Suprapubic skin (tissue), 4 donors: ENCODE measurements at places on chromosomes 1 and 21. TPM values are rescaled to one million over a fixed set of nuclear protein-coding genes. Genes with fewer than 3 reads are reported as not detected.

Gene IL10
- total RNA-seq = 0.49 TPM

Gene FCGR2B
- total RNA-seq = 5.6 TPM

Gene SERPINC1
- total RNA-seq = not detected

Gene KCNA10
- total RNA-seq = not detected

Gene MROH7
- 2.0 TPM for total RNA-seq

Gene SFN
- total RNA-seq = 813 TPM

Gene PERM1
- 0.93 TPM for total RNA-seq

Gene FABP3
- 2.4 TPM for total RNA-seq

Gene SOX13
- total RNA-seq = 14.7 TPM

GRCh38 chr1:192588546-192588945 is 13.0 kb downstream of the RGS1 start:
- DNase-seq = no peak

GRCh38 chr1:110502402-110503151 is 16.4 kb downstream of the KCNA10 start:
- no peak for DNase-seq

GRCh38 chr1:67285780-67286488 is 21.7 kb upstream of the IL12RB2 start:
- no peak for DNase-seq

DNA sequence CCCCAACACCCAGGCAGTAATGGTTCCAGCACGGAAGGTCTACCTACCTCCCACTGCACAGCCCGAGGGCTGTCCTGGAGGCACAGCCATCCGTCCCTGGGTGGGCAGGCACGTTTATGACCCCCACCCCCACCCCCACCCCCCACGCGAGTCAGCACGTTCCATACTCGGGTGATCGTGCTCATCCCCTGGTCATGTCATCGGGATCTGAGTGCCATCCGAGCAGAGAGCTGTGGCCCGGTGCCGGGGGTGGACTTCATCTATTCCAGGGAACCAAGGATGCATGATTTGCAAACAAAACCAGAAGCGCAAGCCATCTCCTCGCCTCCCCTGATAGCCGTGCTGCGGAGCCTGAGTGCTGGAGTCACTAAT is 1.1 kb downstream of the TSPEAR start:
- DNase-seq = no peak

GRCh38 chr1:237685551-237685950 is 205.2 kb downstream of the ZP4 start:
- no peak for DNase-seq

DNA sequence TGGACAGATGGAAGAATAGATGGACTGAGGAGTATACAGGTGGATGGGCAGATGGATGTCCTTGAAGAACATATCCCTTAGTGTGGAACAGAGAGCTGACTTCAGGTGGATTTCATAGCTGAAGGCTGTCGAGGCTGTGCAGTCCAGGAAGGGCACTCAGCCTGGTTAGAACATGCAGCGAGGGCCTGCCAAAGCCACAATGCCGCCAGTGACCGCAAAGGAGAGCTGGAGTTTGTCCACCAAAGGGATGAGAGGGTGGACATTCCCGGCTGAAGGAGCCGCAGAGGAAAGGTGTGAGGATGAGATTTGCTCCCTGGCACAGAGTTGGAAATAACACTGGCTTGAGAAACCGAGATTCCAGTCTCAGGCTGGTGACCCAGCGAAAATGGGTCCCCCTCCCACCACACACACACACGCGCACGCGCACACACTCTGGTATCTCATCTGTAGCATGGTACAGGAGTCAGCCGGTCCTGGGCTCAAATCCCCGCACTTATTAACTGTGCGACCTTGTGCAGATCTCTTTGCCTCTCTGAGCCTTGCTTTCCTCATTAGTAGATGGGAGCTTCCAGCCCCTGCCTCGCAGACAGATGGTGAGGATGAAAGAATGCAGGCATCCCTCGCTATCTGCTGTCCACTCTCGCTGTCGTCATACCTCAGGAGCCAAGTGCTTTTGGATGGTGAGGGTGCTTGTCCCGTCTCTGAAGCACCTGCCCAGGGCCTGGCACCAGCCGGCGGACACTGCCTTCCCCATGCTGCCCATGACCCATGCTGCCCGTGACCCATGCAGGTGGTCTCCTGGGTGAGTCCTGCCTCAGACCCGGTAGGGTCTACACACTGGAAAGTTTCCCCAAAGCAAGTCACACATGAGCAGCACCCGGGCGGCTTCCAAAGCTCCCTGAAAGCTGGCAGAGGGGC is 26.8 kb upstream of the EFHD2 start:
- no peak for DNase-seq

GRCh38 chr1:145751491-145752037 is 32.3 kb downstream of the CD160 start:
- no peak for DNase-seq

DNA sequence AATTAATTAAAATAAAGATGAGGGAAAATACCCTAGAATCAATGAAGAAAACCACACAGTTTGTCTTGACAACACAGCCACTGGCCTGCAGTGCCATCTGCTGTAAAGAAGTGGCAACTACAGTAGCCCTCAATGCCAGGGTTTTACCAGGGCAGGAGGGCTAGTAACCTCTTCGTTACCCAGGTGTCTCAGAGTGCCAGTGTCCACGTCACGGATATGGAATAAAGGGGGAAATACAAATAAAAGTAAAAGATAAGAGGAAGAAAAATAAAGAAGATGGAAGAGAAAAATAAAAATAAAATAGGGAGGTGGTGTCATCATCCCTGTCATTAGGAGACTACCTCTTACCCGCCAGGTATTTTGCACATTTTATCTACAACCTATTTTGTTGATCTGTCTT is 14.2 kb upstream of the SLC44A3 start:
- DNase-seq = no peak

- no peak for DNase-seq
Measured at GRCh38 chr1:218259800-218260199, 25.3 kb upstream of the RRP15 start.

DNA sequence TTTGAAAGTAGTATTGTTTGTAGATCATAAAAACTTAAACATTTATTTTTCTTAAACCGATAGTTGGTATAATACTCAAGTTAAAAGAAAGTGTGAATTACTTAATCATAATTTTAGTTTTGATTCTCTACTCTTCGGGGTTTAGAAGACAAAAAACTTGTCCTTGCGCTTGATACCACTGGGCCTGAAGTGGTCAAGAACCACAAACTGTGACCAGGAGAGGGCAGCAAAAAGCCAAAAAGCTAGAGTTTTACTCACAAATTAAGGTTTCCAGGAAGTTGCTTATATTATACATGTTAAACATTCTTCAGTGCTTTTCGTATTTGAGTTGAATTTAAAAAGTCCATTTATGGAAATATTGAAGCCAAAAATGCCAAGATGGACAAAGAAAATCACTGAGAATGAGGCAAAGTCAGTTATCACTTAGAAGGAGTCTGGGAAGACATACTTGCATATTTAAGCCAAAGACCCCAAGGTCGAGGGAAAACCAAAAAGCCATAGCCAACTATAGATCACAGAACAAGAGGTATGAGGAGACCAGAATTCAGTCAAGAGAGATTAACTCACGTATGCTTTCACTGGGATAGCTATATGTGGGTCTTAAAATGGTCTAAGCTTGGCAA is 34.2 kb downstream of the EFCAB7 start:
- no peak for DNase-seq

- DNase-seq = no peak
Measured at GRCh38 chr21:26818906-26819305, 26.3 kb downstream of the ADAMTS1 start.

GRCh38 chr1:165807613-165808012 is 19.8 kb upstream of the UCK2 start:
- no peak for DNase-seq

GRCh38 chr21:27636656-27637055 is 669.8 kb upstream of the ADAMTS5 start:
- DNase-seq = no peak
